ENCODE measurements at places on chromosomes 4 and X.

DNA sequence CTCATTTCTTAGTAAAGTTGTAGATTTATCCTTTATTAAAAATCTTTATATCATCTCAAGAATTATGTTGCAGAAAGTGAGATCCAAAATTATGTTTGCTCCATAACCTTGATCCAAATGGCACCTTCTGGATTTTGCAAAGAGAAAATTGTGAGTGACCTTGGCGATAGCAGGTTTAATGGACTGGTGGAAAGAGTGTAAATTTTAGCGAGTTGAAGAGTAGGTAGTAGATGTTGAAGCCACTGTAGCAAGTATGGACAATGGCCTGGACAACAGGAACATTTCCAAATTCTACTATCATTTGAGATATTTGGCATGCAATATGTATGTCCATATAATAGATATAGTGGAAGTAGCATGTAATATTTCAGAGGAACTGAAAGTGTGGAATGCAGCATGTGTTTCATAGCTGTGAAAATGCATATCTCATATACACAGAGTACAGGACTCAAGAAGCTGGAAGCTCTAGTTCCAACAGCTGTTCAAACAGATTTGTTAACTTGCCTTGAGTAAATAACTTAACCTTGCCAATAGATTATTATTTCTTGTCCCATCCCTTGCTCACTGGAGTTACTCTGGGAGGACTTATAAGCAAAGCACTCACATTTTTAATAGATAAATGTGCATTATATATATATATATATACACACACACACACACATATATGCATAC, 152.5 kb upstream of the TLL1 start:
- DNase-seq = no peak

GRCh38 chr4:105179539-105180401, 33.1 kb downstream of the TET2 start:
- no peak for DNase-seq

DNA sequence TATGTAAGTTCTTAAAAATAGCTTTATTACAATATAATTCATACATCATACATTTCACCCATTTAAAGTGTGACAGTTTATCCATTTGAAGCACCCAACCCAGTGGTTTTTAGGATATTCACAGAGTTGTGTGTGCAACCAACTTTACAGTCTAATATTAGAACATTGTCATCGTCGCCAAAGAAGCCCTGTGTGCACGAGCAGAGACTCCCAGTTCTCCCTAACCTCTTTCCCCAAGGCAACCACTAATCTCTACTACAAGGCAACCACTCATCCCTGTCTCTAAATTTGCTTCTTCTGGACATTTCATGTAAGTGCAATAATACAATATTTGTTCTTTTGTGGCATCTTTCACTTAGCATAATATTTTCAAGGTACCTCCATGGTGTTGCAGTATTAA, 47.7 kb downstream of the CLDN22 start:
- DNase-seq = no peak

DNA sequence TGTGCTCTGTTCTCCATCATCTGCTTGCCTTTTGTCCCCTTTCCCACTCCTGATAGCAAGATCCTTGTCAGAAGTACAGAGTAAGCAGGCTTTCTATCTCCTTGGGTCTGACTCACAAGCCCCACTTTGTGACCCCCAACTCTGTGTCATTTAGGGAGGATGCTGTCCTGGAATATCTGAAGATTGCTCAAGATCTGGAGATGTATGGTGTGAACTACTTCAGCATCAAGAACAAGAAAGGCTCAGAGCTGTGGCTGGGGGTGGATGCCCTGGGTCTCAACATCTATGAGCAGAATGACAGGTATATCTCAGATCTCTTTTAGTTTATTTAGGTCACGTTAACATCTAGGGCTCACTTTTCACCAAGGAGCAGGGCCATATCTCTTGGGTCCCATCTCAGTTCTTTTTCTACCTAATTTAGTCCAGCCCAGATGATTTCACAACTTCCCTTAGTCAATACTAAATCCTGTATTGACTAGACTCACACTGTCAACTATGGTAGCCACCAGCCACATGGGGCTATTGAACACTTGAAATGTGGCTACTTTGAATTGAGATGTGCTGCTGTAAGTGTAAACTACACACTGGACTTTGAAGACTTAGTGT, 64.3 kb downstream of the MSN start:
- DNase-seq = no peak

- no peak for DNase-seq
These were observed 180.5 kb upstream of the ARX start for GRCh38 chrX:25196221-25196620.

- DNase-seq = no peak
These were observed 89.8 kb upstream of the ACSL4 start for GRCh38 chrX:109822861-109823260.

- DNase-seq = no peak
These were observed 35.0 kb upstream of the SLC4A4 start for GRCh38 chr4:71303850-71304249.

GRCh38 chr4:88378691-88379559, at the start of gene HERC6:
HERC6 (plus strand) TSS chr4:88378852; CDS start chr4:88378922, 70 bp downstream.
- DNase-seq = peak; percentile 60

DNA sequence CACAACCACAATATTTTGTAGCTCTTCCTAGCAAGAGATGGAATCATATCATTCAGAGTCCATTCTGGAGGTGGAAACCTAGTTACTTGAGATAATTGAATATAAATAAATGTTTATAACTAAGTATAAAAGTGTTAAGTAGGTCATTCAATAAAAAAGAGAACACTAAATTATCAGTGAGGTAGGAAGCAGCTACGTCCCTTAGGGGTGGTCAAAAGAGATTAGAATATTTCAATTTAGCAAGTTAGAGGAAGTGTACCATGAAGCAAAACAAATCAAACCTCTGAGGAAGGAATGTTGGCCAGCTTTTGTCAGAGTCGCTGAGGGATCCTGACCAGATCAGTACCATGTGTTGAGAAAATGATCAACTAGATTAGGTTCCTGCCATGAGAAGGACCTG, 38.0 kb downstream of the GK2 start:
- no peak for DNase-seq

GRCh38 chr4:111120191-111120590, 497.3 kb upstream of the PITX2 start:
- DNase-seq = no peak

DNA sequence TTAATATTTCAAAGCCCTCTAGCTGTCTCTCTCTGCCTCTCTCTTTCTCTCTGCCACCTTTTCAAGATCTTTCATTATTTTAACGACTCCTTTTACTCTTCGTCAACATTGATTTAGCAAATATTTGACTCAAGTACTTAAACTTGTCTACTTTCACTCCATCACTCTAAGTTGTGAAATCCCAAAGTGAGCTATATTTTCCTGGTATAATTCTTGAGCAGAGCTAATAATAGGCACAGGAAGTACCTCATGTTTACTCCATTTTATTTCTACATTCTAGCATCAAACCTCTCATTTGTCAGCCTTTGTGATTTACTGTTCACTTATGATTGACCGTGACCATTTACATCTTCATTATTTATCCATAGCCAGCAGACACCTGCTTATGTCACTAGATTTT, 482.5 kb downstream of the RPA4 start:
- DNase-seq = no peak

- DNase-seq = no peak
These were observed 452.3 kb upstream of the GALNT7 start for GRCh38 chr4:172716291-172716690.

- DNase-seq = no peak
These were observed 40.7 kb downstream of the MTTP start for GRCh38 chr4:99615170-99615820.

- no peak for DNase-seq
These were observed 5.9 kb downstream of the FAM199X start for GRCh38 chrX:104172121-104172520.

- DNase-seq = no peak
These were observed 8.2 kb upstream of the RUFY3 start for GRCh38 chr4:70713453-70714078.

DNA sequence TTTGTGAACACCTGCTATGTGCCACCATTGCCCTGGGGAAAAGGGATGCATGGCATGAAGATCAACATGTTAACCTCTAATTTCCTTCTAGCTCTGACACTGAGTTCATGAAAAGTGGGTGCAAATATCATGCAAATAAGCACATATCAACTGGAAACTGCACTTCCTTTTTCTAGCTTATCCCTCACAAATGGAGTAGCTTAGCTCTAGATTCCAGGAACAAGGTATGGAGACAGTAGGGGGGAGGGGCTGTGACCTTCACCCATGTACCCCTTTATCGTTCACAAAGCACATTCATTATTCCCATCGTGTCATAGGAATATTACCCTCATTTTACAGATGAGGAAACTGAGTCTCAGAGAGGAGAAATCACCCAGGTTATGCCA, 37.4 kb downstream of the STARD8 start:
- DNase-seq = no peak
